Fibroblast of villous mesenchyme (primary cell): ENCODE measurements at places on chromosomes 7 and 10. TPM values are rescaled to one million over a fixed set of nuclear protein-coding genes. Genes with fewer than 3 reads are reported as not detected.

The SLC26A4 gene
- total RNA-seq = under 0.01 and 0.32 TPM in 2 replicates

The TRIM73 gene
- 0.64 and 0.86 TPM in 2 replicates for total RNA-seq

The UPK3B gene
- 0.43 TPM in 1 of 2 replicates, not detected in the other for total RNA-seq

The HACD1 gene
- total RNA-seq = 43.2 and 102 TPM in 2 replicates

The C7orf57 gene
- total RNA-seq = under 0.01 and 0.43 TPM in 2 replicates

The CUBN gene
- 0.64 and 0.86 TPM in 2 replicates for total RNA-seq

The GHRHR gene
- not detected in 2 replicates for total RNA-seq

The ADIRF gene
- total RNA-seq = 2.6 and 5.2 TPM in 2 replicates

The RARRES2 gene
- total RNA-seq = 139 and 185 TPM in 2 replicates

The CYP3A7 gene
- total RNA-seq = not detected in 2 replicates

The GPC2 gene
- total RNA-seq = 0.43 and 2.9 TPM in 2 replicates

The CAPZA2 gene
- total RNA-seq = 140 and 194 TPM in 2 replicates

The CPXM2 gene
- total RNA-seq = 0.32 TPM in 1 of 2 replicates, not detected in the other

The GPR37 gene
- 5.6 and 8.7 TPM in 2 replicates for total RNA-seq

The CHAT gene
- not detected in 2 replicates for total RNA-seq

The SVOPL gene
- not detected in 2 replicates for total RNA-seq

The PSD gene
- total RNA-seq = 1.6 and 2.2 TPM in 2 replicates

The TMEM213 gene
- not detected in 2 replicates for total RNA-seq

The CCL24 gene
- total RNA-seq = not detected in 2 replicates

The GRID1 gene
- under 0.01 TPM in 1 of 2 replicates, not detected in the other for total RNA-seq

The WASHC2C gene
- 47.9 and 55.7 TPM in 2 replicates for total RNA-seq

The EBLN1 gene
- not detected in 2 replicates for total RNA-seq

The TMEM184A gene
- total RNA-seq = 0.64 and 0.86 TPM in 2 replicates

The MYO1G gene
- under 0.01 TPM in 2 replicates for total RNA-seq

The SPDYE9 gene
- not detected in 2 replicates for total RNA-seq

The AKR1C4 gene
- not detected in 2 replicates for total RNA-seq

The CCDC172 gene
- total RNA-seq = not detected in 2 replicates

The TRIL gene
- total RNA-seq = under 0.01 and 1.9 TPM in 2 replicates

The GPR26 gene
- not detected in 2 replicates for total RNA-seq

The CHST3 gene
- total RNA-seq = 37.4 and 58.3 TPM in 2 replicates

The AMPH gene
- 0.86 and 0.97 TPM in 2 replicates for total RNA-seq

The SAP25 gene
- 0.32 TPM in 1 of 2 replicates, not detected in the other for total RNA-seq

The C10orf71 gene
- total RNA-seq = not detected in 2 replicates

The TLX1 gene
- not detected in 2 replicates for total RNA-seq

The SP8 gene
- total RNA-seq = not detected in 2 replicates

The TMEM26 gene
- total RNA-seq = 5.6 and 6.4 TPM in 2 replicates

The LRRC18 gene
- not detected in 2 replicates for total RNA-seq

The GAD2 gene
- not detected in 2 replicates for total RNA-seq

The CLEC5A gene
- total RNA-seq = not detected in 2 replicates

The DKK1 gene
- 84.4 and 138 TPM in 2 replicates for total RNA-seq

The CYP2C8 gene
- not detected in 2 replicates for total RNA-seq

The PIK3CG gene
- total RNA-seq = 0.43 and 0.64 TPM in 2 replicates

The TET1 gene
- total RNA-seq = 8.4 and 9.5 TPM in 2 replicates

The COL26A1 gene
- total RNA-seq = not detected in 2 replicates

The SPDYE8 gene
- not detected in 2 replicates for total RNA-seq

The SFXN2 gene
- 2.9 and 3.5 TPM in 2 replicates for total RNA-seq

The CRPPA gene
- total RNA-seq = 1.6 and 2.6 TPM in 2 replicates

The EPO gene
- not detected in 2 replicates for total RNA-seq

The DLX6 gene
- not detected in 2 replicates for total RNA-seq

The ITGA8 gene
- total RNA-seq = 1.3 and 3.2 TPM in 2 replicates

The MYL7 gene
- total RNA-seq = 0.43 TPM in 1 of 2 replicates, not detected in the other

The SPDYE5 gene
- total RNA-seq = not detected in 2 replicates

The PHYHIPL gene
- not detected in 2 replicates for total RNA-seq

The FXYD4 gene
- total RNA-seq = not detected in 2 replicates

The UPF2 gene
- 14.2 and 19.0 TPM in 2 replicates for total RNA-seq

The SLC16A12 gene
- total RNA-seq = under 0.01 TPM in 2 replicates
